ENCODE measurements at places on chromosomes 1 and 21. TPM values are rescaled to one million over a fixed set of nuclear protein-coding genes. Genes with fewer than 3 reads are reported as not detected.
A peak's percentile ranks its signal among the peaks of the same experiment; 100 is the strongest.

DNA sequence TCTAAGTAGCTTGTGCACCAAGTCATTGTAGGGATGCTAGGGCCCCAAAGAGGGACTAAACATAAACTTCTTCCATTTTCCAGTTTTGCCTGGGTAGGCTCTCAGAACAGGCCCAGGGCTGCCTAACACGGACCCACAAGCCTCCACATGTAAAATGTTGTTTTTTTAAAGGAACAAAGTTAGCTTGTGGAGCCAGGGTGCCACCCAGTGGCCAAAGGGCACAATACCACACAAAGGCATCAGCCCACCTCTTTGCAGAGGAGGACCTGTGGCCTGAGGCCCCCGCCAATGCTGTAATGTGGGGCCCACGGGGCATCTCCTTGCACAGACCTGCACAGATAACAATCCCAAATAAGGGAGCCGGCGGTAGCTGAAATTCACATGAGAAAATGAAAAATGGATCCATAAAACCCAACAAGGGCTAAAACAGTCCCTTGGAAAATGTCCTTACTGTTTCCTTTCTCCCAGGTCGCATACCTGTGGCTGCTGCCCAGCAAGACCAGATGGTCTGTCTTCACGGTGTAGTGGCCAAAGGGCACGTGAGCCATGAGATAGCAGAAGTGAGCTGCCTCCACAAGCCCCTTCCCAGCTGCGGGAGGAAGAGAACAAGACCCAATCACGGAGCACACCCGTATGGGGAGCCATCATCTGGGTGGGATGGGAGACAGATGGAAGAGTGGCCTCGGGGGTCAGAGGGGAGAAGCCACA is 23.8 kb downstream of the SEC16B start:
- peak; percentile 59 for DNase-seq

Gene OR10R2
- not detected for total RNA-seq

- DNase-seq = no peak
These were observed 755.2 kb upstream of the ADAMTS5 start for GRCh38 chr21:27722095-27722494.

- DNase-seq = no peak
These were observed 54.4 kb upstream of the NEGR1 start for GRCh38 chr1:72336776-72337175.

GRCh38 chr1:31937300-31938183 is 626 bp downstream of the PTP4A2 start:
- DNase-seq = peak; percentile 71

DNA sequence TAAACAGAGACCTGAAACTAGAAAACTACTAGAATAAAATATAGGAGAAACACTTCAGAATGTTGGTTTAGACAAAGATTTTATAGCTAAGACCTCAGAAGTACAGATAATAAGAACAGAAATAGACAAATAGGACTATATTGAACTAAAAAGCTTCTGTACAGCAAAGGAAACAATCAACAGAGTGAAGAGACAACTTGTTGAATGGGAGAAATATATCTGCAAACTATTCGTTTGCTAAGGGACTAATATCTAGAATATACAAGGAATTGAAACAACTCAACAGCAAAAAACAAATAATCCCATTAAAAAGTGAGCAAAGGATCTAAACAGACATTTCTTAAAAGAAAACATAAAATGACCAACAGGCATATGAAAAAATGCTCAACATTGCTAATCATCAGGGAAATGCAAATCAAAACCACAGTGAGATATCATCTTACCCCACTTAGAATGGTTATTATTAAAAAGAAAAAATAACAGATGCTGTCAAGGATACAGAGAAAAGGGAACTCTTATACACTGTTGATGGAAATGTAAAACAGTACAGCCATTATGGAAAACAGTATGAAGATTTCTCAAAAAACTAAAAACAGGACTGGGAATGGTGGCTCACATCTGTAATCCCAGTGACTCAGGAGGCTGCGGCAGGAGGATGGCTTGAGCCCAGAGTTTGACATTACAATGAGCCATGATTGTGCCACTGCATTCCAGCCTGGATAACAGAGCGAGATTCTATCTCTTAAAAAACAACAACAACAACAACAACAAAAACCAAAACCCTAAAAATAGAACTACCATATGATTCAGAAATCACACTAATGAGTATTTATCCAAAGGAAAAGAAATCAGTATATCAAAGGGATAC is 37.3 kb upstream of the ZSWIM5 start:
- DNase-seq = no peak

DNA sequence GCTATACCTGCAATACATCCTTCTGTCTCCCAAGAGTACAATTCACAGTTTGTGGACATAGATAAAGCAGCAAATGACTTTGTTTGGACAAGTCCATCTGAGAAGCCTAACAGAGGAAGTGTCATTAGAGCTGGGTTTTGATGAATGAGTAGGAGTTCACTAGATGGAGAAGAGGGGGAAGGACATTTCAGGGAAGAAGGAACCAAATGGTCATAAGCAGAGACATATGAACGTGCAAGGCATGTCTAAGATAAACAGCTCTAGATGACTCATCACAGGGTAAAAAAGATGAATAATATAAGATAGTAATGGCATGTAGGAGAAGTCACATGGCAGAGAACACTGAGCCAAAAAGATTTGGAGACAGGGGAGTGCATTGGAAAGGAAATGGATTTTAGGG is 54.5 kb downstream of the HMGB4 start:
- no peak for DNase-seq

Gene SLC30A2
- total RNA-seq = not detected
